T1000 (cell line): ENCODE measurements at places on chromosomes 6 and 20.

- no peak for DNase-seq
Measured at GRCh38 chr6:112065426-112065986, 11.6 kb downstream of the CCN6 start.

DNA sequence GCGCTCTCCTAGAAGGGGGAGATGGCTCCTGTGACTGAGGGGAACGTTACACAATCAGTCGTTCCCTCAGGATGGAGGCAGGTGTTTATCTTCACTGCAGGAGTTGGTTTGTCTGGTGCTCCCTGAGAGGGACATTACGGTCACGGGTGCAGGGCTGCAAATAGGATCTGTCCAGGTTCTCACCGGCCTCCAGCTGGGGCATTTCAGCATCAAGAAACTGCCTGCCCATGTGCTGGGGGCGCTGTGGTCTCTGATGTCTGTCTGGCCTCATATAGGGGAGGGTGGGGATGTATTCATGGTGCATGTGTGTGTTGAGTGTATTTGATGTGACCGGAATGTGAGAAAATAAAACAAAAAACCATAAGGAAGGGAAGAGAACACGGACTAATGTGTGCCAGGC is 77.1 kb downstream of the TBC1D7 start:
- DNase-seq: no peak

- no peak for DNase-seq
Measured at GRCh38 chr6:132569170-132569569, 952 bp upstream of the TAAR6 start.

GRCh38 chr6:45431317-45432065 is 53.8 kb upstream of the SUPT3H start:
- DNase-seq: no peak

DNA sequence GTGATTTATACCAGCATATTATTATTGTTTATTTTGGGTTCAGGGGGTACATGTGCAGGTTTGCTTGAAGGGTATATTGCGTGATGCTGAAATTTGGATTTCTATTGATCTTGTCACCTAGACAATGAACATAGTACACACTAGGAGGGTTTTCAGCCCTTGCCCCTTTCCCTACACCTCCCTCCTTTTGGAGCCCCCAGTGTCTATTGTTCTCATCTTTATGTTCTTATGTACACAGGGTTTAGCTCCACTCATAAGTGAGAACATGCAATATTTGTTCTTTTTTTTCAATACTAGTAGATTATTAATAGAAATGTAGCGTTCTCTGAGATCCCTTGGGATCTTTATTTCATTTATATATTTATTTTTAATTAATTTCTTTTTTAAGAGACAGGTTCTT is 79.2 kb upstream of the MRAP2 start:
- DNase-seq: no peak
